ENCODE measurements at places on chromosomes 5 and 9. TPM values are rescaled to one million over a fixed set of nuclear protein-coding genes. Genes with fewer than 3 reads are reported as not detected.
A peak's percentile ranks its signal among the peaks of the same experiment; 100 is the strongest.

Gene RXRA
- 41.5 TPM for total RNA-seq

- peak; percentile 20 for DNase-seq
Measured at GRCh38 chr9:137638680-137639079, 19.9 kb downstream of the EHMT1 start.

DNA sequence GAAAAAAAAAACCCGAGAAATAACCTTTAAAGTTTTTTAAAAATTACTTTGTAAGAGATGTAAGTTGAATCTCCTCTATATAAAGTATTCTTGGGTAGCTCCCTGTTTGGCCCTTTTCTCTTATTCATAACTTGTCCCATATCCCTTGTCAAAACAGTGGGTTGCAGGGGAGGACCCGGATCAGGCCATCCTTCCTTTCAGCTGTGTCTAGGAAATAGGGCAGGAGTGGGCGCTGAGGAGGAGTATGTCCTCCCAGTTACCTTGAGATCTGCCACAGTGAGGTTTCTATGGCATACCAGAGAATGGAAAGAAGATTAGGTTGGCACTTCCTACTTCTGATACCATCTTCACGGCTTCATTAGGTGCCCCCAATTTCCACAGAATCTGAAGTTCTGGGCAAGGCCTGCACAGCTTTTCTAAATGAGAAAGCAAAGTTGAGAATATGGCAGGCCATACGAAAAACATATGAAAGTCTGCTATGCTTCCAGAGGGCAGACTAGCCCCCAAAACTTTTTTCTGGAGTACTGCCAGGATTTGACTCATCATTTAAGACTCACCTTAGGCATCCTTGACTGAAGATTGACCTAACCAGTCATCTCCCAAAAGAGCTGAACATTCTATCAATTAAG lies 20.3 kb downstream of the MEF2C start:
- no peak for DNase-seq

Gene HMCN2
- 224 TPM for total RNA-seq

DNA sequence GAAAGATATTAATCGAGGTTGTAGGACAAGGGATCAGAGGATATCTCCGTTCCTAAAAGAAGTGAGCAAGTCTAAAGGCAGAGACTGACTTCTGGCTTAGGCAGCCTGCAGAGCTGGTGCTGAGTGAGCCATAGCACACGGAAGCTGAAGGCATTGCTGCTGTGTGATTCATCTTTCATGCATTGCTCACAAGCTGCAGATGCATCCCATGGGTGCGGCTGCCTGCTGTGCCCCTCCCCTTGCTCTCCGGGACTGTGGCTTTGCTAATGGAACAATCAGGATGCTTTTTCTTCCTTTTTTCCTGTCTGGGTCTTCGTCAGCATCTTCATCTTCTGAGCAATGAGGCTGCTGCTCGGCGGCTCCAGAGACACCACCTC lies 341.4 kb downstream of the DIRAS2 start:
- DNase-seq, result peak; percentile 81

Gene GPX8
- 26.1 TPM for total RNA-seq

Gene CFAP77
- not detected for total RNA-seq

Gene ZFP2
- total RNA-seq, result 2.3 TPM

DNA sequence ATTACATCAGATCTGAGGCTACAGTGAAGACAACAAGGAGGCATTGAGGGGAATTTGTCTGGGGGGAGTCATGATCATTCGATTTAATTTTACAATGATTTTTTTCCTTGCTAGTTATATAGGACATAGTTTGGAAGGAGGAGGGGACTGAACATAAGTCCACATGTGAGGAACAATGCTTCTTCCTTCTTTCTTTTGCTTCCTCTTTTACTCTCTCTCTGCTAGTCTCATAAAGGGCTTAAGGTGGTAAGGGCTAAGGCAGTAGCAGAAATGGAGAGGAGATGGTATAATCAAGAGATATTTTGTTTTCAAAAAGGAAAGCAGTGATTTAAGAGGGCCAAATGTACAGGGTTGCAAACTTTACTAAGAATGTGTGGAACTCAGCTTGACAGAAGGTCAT lies 64.3 kb downstream of the GRIN3A start:
- DNase-seq, result no peak
